DMS79 (cell line): ENCODE measurements at places on chromosomes 1 and 21.

DNA sequence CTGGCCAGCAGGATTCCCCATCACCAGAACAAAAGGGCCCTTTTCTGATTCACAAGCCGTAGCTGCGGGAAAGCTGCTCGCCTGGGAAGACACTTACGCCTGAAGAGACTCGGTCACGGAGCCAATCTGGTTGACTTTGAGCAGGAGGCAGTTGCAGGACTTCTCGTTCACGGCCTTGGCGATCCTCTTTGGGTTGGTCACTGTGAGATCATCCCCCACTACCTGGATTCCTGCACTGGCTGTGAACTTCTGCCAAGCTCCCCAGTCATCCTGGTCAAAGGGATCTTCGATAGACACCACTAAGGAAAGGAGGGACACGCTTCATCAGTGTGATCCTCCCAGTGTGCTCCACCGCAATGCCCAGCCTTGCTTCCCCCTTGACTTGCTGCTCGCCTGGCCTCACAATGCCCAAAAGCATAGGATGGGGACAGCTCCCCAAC lies 14.7 kb downstream of the ENO1 start:
- no peak for DNase-seq

GRCh38 chr1:242872521-242872920 lies 348.0 kb upstream of the PLD5 start:
- DNase-seq, result no peak

- no peak for DNase-seq
Measured at GRCh38 chr1:197402189-197402588, 134.1 kb downstream of the CRB1 start.

DNA sequence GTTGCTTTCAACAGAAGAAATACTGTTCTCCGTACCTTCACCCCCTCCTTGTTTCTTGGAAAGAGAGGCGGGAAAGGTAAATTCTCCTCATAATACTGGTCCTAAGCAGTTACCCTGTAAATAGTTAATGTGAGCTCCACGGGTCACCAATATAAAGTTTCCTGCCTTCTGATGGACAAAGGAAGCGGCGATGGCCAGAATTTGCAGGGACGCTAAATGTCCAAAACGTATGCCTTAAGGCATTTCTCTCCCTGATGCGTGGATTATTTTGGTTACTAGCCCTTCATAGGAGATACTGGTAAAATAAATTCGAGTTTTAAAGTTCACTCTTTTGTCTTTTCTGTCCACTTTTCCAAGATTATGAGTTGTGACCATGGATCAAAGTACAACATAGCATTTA lies 898 bp upstream of the PTGS2 start:
- no peak for DNase-seq

DNA sequence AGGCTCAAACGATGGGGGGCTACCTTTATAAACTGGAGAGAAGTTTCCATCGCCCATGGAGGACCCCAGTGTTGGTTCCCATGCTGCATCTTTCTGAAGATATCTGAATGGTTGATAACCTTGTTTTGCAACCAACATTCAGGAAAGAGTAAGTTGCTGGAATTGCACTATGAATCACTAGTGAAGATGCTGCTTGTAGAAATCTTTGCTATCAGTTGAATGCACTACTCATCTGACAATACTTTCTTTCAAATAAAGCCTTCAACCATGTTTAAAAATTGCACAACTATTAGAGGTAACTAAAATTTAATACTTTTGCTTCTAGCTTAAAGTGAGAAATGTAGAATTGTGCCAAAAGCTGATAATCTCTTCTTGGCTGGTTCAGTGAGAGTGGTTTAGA lies 86.8 kb upstream of the HIVEP3 start:
- no peak for DNase-seq

DNA sequence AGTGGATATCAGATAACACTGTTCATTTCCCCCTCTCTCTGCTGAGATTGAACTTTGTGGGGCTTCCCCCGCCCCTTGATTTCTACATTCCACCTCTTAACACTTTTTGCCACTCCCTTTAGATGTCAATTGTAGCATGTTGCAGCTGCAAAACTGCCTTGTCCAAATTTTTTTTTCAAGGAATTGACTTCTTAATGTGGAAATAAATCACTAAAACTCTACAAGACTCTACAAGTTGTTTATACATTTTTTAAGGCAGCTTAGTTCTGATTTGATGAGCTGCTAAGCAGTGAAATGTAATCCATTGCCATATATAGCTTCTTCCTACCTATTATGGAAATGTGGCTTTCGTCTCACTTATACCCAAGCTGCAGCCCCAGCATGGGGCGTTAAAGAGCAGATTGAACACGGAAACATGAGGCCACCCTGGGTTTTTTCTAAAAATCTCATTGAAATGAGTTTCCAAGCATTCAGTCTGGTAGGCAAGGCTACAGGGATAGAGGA lies 132.2 kb downstream of the SYT2 start:
- no peak for DNase-seq

- DNase-seq, result no peak
Measured at GRCh38 chr1:175857756-175858155, 114.4 kb upstream of the TNR start.

- no peak for DNase-seq
Measured at GRCh38 chr1:101221945-101222429, 14.8 kb upstream of the S1PR1 start.

- DNase-seq, result no peak
Measured at GRCh38 chr1:205491794-205492193, 12.7 kb upstream of the CDK18 start.

GRCh38 chr21:28282833-28283232 lies 709.8 kb downstream of the LTN1 start:
- no peak for DNase-seq

DNA sequence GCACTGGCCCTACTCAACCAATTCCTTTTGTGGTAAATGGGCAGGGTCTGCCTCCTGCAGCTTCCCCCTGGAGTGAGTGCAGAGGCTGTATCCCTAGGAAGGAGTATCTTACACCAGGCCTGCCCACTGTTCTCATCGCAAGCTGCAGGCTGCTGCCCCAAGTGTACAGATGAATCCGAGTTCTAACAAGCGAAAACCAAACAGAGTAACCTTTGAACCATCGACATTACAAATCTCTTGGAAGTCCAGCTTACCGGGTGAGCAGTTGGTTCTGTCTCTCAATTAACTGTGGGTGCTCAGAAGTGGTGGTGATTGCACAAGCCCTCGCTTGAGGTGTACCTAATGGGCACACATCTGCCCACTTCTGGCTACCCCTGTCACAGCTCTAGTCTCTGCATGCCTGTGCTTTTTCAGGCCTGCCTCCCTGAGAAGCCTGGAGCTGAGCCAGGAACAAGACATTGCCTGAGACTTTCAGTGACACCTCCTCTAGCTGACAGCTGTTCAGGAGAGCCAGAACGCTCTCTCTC lies 22.7 kb downstream of the INAVA start:
- DNase-seq, result no peak

DNA sequence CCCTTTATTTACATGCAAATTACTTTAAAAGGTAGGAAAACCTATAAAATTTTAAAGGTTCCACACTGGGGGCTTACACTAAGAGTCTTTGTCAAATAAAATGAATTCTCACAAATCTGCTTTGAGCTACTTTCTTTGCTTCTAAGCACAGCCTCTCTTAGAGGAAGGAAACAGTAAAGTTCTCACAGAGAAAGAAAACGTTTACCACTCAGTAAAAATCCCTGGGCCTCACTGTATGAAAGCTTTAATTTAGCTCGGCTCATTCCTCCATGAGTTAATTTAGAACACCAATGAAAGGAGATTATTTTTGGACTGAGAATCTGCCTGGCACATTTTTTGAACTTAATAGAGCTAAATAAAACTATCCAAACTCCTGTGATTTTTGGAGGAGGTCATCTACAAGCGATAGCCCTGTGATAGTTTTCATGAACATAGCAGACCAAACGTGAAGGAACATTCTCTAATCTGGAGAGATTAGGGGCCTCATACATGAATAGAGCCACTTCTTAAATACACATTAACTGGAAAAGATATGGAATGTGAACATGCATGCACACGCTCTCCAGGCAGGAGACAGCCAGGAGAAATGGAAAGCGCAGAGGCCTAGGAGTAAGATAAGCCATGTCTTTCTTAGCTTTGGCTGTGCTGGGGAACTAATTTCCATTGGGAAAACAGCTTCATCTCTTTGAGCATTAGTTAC lies 32.8 kb downstream of the PRRX1 start:
- no peak for DNase-seq

- no peak for DNase-seq
Measured at GRCh38 chr21:32140151-32140550, 138.7 kb downstream of the MIS18A start.
